ENCODE measurements at places on chromosomes 2 and 18.
A peak's percentile ranks its signal among the peaks of the same experiment; 100 is the strongest.

DNA sequence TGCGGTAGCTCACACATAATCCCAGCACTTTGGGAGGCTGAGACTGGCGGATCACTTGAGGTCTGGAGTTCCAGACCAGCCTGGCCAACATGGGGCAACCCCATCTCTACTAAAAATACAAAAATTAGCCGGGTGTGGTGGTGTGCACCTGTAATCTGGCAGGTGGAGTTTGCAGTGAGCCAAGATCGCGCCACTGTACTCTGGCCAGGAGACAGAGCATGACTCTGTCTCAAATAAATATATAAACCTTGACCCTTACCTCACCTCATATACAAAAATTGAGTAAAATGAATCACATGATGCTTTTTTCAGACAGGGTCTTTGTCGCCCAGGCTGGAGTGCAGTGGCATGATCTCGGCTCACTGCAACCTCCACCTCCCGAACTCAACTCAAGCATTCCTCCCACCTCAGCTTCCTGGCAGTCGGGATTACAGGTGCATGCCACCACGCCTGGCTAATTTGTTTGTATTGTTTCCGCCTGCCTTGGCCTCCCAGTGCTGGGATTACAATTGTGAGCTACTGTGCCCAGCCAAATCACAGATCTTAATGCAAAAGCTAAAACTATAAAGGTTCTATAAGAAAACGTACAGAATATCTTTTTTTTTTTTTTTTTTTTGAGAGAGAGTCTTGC lies 25.3 kb downstream of the XPO1 start:
- DNase-seq, result no peak

DNA sequence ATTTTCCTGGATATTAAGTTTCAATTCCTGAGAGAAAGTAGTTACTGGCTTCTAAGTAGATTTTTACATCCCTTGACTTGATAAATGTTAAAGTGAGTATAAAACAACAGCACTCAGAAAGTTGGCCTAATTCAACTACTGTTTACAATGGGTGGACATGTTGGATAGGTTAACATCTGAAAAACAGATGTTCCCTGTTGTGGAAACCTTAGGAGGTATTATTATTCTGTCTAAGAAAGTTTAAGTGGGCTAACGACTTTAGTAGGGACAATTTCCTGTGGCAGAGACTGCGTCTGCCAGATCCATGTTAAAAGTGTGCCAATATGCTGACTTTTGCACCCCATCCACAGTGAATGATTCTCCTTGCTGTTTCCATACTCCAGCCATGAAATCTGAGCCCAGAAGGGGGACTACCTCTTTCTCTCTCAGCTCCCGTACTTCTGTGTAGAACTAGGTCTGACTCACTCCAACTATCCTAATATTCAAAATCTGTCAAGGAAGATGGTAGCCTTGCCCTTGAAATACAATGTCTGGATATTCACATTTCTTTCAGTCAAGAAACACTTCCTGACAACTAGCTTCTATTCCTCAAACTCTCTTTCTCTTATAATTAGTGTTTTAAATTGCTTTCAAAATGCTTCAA lies 327.5 kb upstream of the HNRNPA3 start:
- no peak for DNase-seq

DNA sequence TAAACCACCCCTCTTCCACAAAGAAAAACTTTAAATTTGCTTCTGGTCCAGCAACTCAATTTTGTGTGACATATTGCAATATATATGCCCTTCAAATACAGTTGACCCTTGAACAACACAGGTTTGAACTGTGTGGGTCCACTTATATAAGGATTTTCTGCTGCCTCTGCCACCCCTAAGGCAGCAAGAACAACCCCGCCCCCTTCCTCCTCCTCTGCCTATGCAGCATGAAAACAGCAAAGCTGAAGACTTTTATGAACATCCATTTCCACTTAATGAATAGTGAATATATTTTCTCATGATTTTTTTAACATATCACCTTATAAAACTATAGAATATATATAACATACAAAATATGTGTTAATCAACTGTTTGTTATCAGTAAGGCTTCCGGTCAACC lies 58.3 kb downstream of the EML4 start:
- DNase-seq, result no peak

DNA sequence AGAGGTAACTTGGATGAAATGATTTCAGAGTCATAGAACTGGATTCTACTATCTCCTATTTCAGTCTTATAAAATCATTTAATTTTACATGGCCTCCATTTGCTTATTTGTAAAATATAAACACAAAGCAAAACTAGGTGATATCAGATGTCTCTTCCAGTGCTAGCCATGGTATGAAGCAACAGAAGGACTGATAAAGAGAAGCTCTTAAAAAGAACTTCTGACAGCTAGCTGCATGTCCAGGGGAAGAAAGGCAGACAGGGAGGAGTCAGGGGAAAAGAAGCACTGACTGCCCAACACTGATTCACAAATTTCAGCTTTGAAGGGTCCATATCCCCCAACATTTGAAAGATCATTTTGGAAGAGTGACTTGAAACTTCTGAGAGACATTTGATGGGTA lies 6.4 kb downstream of the SLC8A1 start:
- no peak for DNase-seq

- no peak for DNase-seq
Measured at GRCh38 chr2:239719791-239720360, 305.3 kb downstream of the NDUFA10 start.

DNA sequence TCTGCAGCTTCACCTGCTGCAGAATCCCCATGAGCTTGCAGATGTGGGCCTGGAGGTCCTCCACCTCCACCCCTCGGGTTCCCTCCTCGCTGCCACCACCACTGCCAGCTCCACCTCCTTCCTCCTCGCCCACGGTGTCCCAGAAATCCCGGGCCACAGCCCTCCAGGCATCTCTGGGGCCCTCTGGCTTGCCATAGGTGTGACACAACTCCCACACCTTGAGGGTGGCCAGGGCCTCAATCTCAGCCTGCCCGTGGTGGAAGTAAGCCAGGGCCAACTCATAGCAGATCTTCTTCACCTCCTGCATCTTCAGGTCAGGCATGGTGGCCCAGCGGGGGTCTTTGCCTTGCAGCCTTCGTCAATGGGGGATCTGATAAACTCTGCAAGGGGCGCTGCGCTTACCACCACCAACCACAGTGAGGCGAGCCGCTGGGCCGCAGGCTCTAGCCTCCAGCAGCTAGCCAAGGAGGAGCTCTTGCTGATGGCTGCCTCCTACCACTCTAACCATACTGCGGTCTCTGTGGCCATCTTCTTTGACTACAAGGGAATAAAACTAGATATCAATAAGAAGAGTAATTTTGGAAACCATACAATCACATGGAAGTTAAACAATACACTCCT lies 36.1 kb upstream of the ANKRD62 start:
- DNase-seq, result no peak

- DNase-seq, result no peak
Measured at GRCh38 chr2:239555571-239555905, 154.7 kb upstream of the HDAC4 start.

- peak; percentile 37 for DNase-seq
Measured at GRCh38 chr18:23963443-23964165, 51.0 kb upstream of the TTC39C start.

DNA sequence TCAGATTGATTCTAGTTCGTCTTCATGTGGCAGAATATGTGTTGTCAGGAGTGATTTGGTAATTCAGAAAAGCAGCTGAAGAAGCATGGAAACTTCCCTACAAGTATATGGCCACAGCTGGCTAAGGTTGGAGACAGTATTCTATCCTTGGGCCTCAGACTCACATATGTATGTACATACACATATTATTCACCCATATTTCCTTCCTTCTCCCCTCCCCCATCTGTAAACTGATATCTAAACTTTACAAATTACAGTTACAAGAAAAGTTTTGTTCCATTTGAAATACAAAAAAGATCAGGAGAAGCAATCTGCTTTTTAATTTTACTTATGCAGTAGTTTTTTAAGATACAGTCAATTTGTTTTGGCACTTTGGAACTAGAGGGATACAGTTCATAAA lies 3.1 kb downstream of the SP3 start:
- peak; percentile 74 for DNase-seq

DNA sequence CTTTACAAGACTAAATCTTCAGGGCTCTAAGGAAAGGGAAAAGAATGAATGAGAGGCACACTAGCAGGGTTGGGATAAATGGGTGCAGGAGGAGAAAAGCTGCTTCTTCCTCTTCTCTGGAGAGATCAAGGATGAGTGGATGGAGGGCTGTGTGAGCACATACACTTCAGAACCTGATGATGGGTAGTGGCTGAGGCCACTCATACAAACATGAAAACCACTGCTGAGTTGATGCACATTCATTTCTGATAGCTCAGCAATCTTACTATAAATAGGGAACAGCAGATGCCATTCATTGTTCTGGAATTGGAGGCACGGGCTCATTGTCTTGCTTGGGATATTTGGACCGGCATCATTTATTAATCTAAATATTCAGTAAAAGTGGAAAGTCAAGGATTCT lies 152.4 kb upstream of the KCTD1 start:
- no peak for DNase-seq

- DNase-seq, result no peak
Measured at GRCh38 chr2:179255129-179255528, 9.5 kb downstream of the SESTD1 start.

GRCh38 chr2:195659114-195659513 lies 2.1 kb downstream of the SLC39A10 start:
- peak; percentile 46 for DNase-seq

GRCh38 chr18:13464432-13465123 lies 246.0 kb downstream of the LDLRAD4 start:
- DNase-seq, result no peak

DNA sequence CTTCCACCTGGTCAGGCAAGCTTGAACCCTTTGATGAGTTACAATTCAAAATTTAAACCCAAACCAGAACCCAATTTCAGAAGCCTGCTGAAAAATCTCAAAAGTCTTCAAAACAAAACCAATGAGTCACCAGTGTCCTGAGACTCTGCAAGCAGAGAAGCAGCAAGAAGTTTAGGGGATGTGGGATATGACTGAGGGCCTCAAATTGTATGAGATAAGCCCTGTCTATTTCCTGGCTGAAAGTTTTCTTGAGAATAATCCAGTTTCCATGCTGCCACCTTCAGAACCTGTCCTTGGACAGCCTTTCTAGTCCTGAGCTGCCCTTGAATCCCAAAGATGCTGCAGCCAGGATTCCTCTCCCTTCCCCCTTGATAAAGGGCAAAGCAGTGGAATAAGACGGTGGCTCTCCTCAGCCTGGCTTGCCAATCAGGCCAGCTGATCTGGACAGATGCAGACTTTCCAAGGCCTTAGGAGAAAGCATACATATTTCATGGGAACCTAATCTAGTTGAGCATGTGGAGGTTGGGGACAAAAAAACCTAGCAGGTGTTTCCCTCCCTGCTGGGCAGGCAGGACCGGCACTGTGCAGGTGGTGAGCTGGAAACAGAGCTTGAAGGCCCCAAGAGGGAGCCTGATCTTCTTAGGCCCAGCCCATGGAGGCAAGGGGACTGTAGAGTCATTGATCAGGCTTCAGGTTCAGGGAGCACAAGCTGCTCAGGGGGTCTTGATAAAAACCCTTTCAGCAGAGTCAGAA lies 278.0 kb upstream of the MGAT5 start:
- DNase-seq, result no peak

GRCh38 chr2:25964891-25965290 lies 17.4 kb downstream of the KIF3C start:
- no peak for DNase-seq

DNA sequence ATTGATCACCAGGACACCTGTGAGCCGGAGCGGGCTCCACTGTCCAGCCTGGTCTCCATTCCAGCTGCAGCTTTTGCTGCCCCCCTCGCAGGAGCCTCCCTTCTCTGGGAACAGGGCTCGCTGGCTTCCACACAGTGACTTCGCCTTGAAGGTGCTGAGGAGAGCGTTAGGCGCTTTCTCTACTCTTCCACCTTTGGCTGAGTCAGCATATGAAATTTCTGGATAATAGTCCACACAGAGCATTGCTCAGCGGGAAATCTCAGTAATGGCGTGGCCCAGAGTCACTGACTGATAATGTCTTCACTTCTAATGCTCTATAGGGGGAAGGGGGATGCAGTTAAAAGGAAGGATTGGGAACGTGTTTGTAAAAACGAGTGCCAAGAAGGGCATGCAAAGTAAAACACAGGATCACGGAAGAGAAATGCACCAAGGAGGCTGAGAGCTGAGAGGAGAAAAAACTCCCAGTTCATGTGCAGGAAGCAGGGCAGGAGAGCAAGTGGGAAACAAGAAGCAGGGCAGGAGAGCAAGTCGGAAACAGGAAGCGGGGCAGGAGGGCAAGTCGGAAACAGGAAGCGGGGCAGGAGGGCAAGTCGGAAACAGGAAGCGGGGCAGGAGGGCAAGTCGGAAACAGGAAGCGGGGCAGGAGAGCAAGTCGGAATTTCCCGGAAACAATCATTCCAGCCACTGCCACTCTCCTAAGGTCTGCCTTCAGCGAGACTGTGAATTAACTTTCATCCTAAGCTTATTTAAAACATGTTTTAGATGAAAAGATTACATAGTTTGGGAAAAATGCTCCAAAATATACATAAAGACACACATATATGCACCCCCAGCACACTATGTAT lies 77.7 kb downstream of the MYT1L start:
- DNase-seq, result no peak

DNA sequence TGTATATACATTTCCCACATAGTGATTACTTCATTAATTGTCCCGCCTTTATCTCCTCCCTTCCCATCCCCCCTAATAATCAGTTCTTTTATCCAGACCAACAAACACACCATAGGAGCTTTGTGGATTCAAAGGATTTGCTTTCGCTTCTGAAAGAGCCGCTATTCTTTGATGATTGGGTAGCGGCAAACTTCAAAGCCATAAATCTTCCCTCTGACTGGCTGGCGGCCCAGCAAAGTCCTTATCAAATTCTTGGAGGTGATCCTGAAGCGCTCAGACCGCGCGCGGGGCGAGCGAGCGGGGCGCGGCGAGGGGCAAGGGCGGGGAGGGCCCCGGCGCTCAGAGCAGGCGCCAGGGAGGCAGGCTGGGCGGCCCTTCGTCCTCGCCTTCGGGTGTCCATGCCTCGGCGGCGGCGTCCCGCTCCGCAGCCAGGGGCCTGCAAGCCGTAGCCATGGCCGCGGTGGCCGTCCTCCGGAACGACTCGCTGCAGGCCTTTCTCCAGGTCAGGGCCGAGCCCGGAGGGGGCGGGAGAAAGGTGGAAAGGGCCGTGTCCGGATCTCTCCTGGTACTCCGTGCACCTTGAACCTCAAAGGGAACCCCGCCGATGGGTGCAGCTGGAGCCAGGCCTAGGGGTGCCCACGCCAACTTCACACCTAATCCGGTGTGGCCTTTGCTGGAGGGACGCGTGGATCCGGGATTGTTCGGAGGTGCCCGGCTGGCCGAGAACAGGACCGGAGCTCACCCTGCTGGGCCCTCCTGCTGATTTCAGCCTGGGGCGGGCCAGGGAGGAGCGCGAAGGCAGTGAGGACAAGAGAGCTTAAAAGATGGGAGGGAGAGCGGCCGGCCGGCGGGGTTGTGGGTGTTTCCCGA lies at the start of gene SP5:
Gene SP5 (plus strand): TSS at position 276 of the 870 bp plus-strand sequence. CDS start 176 bp downstream, at position 452.
- DNase-seq, result peak; percentile 93

GRCh38 chr2:168132389-168132788 lies 115.0 kb downstream of the STK39 start:
- DNase-seq, result no peak

- no peak for DNase-seq
Measured at GRCh38 chr2:101549371-101549770, 74.5 kb upstream of the RFX8 start.

- DNase-seq, result no peak
Measured at GRCh38 chr18:2312440-2312839, 258.9 kb downstream of the METTL4 start.
